ENCODE measurements at places on chromosomes 16 and 17.

GRCh38 chr17:65618516-65618915, 57.1 kb upstream of the AXIN2 start:
- no peak for DNase-seq

DNA sequence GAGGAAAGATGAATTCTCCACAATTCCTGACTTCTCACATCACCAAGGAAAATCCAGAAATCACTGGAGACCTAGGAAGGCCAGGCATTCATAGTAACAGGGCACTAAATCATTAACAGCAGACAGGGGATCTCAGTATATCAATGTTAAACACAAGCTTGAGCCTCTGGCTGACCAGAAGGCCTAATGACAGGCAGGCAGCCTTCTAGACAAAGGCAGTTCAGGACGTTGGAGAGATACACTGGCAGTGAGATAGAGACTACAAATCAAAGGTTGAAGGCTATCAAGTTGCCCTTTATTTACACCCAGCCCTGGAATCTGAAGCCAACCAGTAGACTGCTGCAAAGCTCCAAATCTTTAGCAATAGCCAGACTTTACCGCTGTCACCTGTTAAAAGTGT, 422.8 kb upstream of the CCL2 start:
- DNase-seq: no peak

- DNase-seq: no peak
Measured at GRCh38 chr16:1613211-1613622, 1.1 kb downstream of the CRAMP1 start.

GRCh38 chr16:23125277-23125676, 24.0 kb downstream of the USP31 start:
- no peak for DNase-seq

DNA sequence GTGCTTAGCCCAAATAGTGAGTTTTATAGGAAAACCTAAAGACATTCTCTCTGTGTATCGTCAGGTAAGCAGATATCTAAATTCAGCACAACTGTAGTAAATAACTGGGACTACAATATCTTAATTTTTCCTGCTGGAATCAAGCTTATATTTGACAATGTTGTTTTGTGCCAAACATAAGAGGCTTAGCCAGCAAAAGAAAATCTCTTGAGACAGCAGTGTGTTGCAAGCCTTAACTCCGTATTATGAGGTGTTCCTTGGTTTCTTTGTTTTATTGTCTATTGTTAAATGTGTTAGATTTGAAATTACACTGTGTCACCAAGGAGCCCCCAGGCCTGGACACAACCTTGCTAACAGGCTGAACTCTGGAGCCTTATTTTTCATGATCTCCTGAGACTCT, 1570.6 kb upstream of the GOT2 start:
- no peak for DNase-seq

GRCh38 chr16:87303431-87303930, 13.7 kb downstream of the C16orf95 start:
- no peak for DNase-seq

- DNase-seq: no peak
Measured at GRCh38 chr16:1461146-1461545, 13.7 kb downstream of the CLCN7 start.

GRCh38 chr16:24525970-24526559, 13.3 kb upstream of the RBBP6 start:
- no peak for DNase-seq

DNA sequence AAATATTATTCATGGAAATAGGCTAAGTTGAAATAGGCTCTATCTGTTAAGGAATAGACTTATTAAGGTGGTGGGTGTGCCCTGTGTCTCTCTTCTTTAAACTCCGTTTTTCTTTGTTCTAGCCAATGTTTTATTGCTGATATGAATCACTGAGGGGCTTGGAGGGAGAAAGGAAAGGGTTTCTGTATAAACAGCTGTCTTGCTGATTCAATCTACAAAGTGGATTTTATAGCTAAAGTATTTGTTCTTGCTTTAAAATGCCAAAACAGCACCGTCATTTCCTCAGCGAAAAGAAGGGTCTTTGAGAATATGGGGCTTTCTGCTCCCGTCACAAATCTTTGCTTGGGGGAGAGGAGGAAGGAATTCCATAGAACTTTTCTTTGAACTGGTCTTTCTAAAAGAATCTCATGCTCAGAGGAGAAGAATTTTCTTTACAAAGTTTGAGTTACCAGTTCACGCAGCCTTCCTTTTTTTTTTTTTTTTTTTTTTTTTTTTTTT, 39.3 kb downstream of the MSI2 start:
- no peak for DNase-seq

GRCh38 chr17:10033449-10033848, 128.4 kb upstream of the RCVRN start:
- no peak for DNase-seq

GRCh38 chr16:54121539-54122295, 164.9 kb downstream of the IRX3 start:
- no peak for DNase-seq

DNA sequence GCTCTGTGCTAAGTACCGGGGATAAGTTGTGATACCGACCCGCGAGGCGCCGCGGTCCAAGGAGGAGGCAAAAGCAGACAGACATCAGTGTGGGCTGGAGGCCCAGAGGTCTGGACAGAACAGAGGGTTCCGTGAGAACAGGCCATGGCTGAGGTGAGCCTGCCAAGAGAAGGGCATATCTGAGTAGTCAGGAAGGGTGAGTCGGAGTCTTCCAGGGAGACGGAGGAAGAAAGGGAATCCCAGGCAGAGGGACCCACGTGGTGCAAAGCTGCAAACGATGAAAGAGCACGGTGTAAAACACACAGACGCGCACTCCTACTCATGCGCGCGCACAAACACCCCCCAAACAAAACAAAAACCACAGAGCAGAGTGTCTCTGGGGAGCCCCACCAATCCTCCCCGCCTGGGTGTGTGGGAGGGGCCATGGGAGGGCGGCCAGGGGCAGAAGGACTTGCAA, 18.1 kb downstream of the RHBDL3 start:
- no peak for DNase-seq

DNA sequence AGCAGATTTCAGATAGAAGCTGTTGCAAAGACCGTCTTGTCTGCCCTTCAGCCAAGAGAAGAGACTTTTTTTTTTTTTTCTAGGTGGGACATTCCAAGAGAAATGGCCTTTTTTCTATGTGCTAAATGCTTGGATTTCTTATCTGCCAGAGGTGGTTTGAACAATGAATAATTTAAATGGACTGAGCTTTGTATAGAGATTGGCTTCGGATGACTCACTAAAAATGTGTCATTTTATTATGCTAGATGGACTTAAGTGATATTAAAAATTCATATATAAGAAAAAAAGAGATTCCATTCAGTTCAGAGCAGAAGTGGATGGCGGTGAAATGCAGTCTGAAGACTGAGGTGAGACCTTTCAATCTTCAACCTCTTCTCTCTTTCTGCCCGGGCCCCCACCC, 58.4 kb downstream of the MEAK7 start:
- DNase-seq: no peak

GRCh38 chr17:60652454-60653247, 25.0 kb upstream of the BCAS3 start:
- no peak for DNase-seq

- no peak for DNase-seq
Measured at GRCh38 chr17:8697323-8697741, 47.3 kb downstream of the CCDC42 start.

- DNase-seq: no peak
Measured at GRCh38 chr16:28491230-28491969, 474 bp downstream of the CLN3 start.

GRCh38 chr17:55734128-55734781, 11.6 kb upstream of the TMEM100 start:
- no peak for DNase-seq

DNA sequence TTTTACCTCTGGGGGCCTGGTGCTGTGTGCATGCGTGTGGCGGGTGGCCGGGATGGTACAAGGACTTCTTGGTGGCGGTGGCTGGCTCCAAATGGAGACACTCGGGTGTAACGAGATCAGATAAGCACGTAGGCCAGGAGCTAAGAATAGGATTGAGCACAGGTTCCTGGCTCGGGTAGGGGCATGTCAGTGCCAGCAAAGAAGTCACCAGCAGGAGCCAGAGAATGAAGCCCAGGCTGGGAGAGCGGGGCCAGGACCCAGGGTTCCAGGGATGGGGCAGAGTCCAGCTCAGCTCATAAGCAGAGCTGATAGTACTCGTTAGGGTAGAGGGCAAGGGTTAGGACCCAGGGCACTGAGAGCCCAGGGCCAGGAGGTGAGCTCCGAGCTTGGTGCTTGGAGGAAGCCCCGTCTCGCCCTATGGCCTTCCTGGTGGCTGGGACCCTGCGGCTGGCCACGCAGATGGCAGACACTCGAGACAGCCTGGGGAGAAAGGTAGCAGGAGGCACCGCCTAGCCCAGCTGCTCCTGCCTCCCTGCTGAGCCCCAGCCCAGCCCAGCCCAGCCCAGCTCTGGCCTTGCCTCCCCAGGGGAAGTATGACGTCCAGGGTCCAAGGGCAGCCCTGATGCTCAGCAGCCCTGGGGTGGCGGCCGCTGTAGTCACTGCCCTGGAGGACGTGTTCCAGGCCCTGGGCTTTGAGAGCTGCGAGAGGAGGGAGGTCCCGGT, 8.9 kb downstream of the ZNF213 start:
- DNase-seq: no peak

DNA sequence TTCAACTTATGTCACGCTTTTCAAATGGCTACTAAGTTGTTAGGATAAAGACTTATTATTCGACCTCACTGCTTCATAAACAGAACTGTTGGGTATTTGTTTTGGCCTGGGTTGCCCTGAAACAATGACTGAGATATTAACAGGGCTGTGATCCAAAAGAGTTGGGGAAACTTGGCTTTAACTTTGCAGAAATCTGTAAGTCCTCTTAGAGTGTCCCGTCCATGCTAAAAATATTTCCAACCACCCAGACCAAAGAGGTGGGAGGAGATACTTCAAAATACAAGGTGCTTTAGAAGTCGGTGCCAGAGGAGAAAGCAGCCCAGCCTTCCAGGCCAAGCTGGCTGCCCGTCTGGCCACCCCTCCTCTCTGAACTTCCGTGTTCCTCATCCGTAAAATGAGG, 16.1 kb upstream of the SPATA32 start:
- DNase-seq: no peak

DNA sequence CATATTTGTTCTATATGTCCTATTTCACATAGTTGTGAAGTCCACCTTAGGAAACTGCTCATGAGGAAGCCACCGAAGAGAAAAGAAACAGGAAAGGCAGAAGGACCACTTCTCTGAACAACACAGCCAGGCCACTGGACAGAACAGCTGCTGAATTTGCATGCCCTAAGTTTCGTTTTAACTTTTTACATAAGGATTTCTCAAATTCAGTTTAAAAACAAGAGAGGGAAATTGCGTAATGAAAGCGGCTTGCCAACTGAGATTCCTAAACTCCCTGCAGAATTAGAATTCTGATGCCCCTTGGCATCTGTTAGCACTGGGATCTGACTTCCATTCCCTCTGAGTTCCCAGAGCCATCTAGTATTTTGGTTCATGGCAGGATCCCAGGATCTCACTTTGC, 5.0 kb upstream of the CCL8 start:
- DNase-seq: no peak

DNA sequence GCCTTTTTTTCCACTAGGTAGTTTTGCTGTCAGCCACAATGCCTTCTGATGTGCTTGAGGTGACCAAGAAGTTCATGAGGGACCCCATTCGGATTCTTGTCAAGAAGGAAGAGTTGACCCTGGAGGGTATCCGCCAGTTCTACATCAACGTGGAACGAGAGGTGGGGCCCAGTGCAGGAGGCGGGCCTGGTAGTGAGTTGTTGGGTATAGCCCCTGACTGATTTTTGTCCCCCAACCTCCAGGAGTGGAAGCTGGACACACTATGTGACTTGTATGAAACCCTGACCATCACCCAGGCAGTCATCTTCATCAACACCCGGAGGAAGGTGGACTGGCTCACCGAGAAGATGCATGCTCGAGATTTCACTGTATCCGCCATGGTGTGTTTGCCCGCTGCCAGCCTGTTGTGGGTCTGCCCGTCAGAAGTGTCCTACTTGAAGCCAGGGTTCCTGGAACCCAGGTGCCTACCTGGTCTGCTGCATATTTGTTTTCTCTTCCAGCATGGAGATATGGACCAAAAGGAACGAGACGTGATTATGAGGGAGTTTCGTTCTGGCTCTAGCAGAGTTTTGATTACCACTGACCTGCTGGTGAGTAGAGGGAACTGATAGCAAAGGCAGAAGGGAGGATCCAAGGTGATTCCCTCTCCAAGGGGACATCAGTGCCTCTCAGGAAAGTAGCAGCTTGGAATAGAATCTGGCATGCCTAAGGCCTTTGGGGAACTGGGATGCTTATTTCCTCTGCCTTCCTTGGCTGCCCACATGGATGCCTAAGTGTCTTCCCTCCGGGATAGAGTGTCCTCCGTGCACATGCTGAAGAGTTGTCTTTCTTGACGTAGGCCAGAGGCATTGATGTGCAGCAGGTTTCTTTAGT, 1.9 kb upstream of the CD68 start:
- DNase-seq: no peak

DNA sequence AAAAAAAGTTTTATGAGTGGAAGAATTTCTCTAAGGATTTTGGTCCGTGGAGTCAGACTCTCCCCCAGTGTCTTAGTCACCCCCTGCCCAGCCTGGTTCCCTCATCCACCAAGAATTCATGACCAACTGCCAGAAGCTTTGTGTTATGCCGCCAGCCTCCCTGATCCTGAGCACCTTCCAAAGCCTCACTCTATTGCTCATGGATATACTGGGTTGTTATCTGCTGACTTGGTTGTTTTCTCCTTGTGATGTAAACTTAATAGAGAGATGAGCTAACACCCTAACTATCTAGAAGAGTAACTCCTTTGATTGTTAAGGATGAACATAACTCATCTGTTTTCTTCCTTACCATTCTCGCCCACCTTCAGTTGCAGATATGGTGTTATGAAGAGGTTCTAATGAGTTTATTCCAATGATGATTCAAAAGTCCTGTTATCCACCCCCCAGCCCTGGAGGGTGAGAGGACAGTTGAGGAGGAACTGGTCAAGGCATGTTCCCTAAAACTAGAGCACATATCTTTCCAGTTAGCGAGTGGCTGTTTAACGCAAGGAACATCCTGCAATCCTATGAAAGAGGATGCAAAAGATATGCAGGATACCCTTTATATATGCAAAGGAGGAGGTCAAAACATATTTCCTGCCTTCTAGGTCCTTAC, 1.5 kb upstream of the PSMD3 start:
- no peak for DNase-seq

DNA sequence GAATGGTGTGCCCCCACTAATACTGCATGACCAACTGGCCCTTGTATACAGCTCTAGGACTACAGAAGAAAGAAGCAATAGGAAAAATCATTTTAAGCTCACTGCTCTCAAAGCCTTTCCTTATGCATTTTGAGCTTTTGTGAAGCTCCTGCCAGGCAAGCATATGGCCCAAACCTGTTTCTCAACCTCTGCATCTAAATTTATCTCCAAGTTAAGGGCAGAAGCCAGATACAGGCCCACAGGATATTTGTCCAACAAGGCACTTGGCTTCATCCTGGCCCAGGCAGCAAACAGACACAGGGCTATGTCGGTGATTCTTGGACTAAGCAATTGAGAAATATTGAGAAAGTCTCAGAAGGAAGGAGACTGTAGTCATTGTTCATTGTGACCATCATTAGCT, 43.9 kb downstream of the CCT6B start:
- no peak for DNase-seq

- no peak for DNase-seq
Measured at GRCh38 chr17:81398832-81399411, 3.7 kb downstream of the BAHCC1 start.

- no peak for DNase-seq
Measured at GRCh38 chr16:78189121-78189520, 89.7 kb downstream of the WWOX start.

- no peak for DNase-seq
Measured at GRCh38 chr16:80065541-80065940, 465.0 kb upstream of the MAF start.

GRCh38 chr17:6241381-6241780, 171.2 kb downstream of the WSCD1 start:
- no peak for DNase-seq

- DNase-seq: no peak
Measured at GRCh38 chr17:7715936-7716886, 1.3 kb upstream of the DNAH2 start.
